ENCODE measurements at places on chromosomes 16 and 17.

DNA sequence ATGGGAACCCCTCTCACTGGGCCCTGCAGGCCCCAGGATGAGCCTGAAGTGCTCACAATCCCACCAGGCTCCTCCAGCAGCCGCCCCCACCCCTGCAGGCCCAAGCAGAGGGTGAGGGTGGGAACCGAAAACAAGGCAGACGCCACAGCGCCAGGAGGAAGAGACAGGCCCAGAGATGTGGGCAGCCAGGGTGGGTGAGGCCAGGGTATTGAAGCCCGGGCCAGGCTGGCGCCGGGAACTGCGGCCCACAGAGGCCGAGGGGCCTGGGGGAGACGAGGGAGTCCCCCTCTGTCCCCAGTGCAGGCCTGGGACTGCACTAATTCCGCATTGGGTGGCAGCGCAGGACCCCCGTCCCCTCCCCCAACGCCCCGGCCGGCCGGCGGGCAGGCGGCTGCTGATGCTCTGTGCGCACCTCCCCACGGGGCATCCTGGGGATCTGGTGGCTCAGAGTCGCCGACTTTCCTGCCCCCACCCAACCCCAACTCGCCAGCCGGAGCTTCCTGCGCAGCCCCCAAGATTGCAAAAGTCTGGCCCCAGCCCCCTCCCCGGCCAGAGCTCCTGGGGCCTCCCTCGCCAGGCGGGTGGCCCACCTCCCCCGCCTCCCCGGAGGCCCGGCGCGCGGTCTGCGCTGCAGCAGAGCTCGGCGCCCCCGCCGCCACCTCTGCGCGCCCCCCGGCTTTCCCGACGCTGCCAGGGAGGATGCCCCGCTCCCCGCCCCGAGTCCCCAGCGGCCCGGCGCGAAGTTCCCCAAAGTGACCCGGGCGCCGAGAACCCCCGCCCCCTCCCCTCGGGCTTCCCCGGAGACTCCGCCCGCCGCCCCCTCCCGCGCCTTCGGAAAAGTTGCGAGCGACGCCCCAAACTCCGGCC lies 107.8 kb downstream of the ENGASE start:
- no peak for DNase-seq

DNA sequence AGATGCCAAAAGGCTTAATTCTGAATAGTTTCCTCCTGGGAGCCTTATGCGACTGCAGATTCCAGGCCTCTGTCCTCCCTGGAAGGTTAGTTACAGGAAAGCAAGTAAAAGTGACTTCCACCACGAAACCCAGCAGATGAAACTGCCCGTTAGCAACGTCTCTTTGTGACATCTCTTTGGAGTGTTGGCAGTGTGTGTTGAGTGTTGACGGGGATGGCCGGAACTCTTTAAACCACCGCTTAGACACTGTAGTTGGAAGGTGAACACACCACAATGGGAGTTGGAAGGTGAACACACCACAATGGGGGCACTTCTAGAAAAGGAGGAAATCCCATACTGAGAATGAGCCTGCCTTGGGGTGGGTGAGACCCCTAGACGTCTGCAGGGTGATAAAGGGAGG lies 858 bp downstream of the SKAP1 start:
- no peak for DNase-seq

GRCh38 chr16:86515777-86516622 lies 5.7 kb downstream of the FOXF1 start:
- no peak for DNase-seq

- DNase-seq = no peak
These were observed 311.4 kb upstream of the GOT2 start for GRCh38 chr16:59045501-59045900.
